LHCN-M2 (cell line): ENCODE measurements at places on chromosomes 6 and 20. TPM values are rescaled to one million over a fixed set of nuclear protein-coding genes. Genes with fewer than 3 reads are reported as not detected.

DNA sequence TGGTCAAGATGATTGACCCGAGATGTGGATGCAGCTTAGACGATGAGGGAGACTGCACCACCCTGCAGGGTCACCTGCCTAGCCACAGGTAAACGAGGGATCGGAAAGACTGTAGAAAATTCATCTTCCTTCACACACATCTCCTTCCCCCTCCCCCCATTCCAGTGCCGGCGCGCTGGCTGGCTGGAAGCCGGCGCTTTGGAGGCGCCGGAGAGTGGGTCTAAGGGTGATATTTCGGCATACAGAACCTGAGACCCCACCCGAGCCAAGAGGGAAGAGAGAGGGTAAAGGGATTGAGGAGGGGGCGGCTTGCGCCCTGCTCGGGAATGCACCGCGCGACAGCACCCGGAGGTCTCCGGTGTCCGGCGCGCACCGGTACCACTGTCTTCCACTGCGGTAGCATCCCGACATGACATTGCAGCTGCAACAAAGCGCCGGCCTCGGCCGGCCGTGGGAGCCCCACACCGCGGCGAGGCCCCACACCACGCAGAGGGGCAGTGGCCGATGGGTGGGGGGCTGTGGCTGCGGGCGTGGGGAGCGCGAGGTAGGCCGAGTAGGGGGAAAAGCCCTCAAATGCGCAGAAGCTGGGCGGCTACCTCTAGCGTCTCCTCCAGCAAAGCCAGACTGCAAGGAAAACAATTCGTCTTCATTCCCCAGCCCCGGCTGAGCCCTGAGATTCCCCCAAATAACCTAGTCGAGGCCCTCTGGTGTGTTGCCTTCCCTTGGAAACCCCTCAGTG, 984 bp downstream of the TNFRSF21 start:
- DNase-seq = peak; percentile 14

DNA sequence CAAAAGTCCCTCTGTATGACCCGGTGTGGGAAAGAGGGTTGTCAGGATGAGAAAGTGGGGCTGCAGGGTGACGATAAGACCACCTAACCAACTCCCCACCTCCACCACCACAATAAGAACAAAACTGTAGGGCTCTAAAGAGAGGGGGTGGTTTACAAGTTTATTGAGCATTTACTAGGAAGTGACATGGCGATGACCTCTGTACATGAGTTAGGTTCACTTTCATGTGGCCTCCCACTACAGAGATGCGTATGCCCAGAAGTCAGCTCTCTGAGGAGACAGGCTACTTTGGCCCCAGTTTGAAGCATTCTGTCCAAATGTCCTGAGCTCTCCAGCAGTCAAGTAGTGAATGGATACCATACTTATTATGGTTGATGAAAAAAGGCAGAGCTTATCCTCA, 28.7 kb upstream of the PI16 start:
- no peak for DNase-seq

DNA sequence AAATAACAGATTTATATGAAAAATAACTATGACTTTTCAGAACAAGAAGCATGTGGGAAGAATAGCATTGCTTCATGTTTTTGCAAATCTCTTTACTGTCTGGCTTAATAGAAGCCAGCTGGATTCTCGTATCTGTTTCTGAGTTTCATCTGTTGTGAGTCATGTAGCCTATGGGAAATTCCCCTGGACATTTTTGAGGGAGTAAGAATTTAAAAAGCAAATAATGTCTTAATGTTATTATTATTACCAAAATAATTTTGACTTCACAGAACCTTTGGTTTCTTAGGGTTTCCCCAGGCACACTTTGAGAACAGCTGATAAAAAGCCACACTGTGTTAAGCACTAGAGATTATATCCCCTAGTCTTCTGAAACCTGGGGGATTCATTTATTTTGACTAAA, 75.8 kb downstream of the SYCP2L start:
- DNase-seq = peak; percentile 13

- no peak for DNase-seq
These were observed 255.7 kb upstream of the THEMIS start for GRCh38 chr6:128156321-128157111.

- no peak for DNase-seq
These were observed 184.3 kb downstream of the EDN1 start for GRCh38 chr6:12474167-12475140.

- DNase-seq = no peak
These were observed 117.9 kb downstream of the SGK1 start for GRCh38 chr6:134199848-134200606.

- DNase-seq = peak; percentile 49
These were observed at the start of gene PLCB4 for GRCh38 chr20:9068841-9069663. TSS of gene PLCB4 (plus strand) at chr20:9069087. CDS start at chr20:9307815, 238,728 bp downstream.

DNA sequence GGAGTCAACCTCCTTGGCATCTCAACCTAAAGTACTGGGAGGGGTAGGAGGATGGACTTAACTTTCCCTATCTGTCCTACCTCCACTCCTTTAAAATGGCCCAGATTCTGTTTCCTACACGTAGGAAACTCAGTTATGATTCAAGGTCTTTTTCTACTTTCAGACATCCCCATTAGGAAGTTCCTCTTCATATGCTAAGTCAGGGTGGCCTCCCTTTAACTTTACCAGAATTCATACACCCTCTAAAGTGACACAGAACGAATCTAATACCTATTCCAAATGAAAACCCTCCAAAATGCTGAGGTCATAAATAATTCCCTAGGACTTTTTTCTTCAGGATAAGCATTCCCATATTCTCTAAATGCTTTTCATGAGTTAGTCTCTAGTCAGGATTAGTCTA, 15.6 kb downstream of the ARG1 start:
- no peak for DNase-seq

DNA sequence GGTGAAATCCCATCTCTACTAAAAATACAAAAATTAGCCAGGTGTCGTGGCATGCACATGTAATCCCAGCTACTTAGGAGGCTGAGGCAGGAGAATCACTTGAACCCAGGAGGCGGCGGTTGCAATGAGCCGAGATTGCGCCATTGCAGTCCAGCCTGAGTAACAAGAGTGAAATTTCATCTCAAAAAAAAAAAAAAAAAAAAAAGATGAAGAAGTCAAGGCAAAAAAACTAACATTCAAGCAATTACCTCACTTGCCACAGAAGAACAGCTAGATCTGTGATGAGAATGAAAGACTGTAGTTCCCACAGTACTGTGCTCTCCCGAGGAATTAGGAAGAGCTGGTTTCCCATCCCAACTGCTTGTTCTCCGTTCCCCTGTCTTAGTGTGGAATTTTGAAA, 144.7 kb upstream of the ECI2 start:
- DNase-seq = no peak

- peak; percentile 76 for DNase-seq
These were observed 40.0 kb downstream of the SNHG17 start for GRCh38 chr20:38395165-38395564.

The MEI4 gene
- total RNA-seq = not detected in 2 replicates

The C20orf141 gene
- not detected in 2 replicates for total RNA-seq

The SLC12A5 gene
- under 0.01 TPM in 1 of 2 replicates, not detected in the other for total RNA-seq

The XRN2 gene
- 99.6 and 125 TPM in 2 replicates for total RNA-seq

The RBPJL gene
- not detected in 2 replicates for total RNA-seq

The AGER gene
- total RNA-seq = 0.45 and 0.80 TPM in 2 replicates
